ENCODE measurements at places on chromosomes 7 and 10.

GRCh38 chr10:24113901-24114300 is 95.0 kb upstream of the KIAA1217 start:
- DNase-seq, result no peak

GRCh38 chr10:127447197-127447596 is 101.9 kb upstream of the NPS start:
- no peak for DNase-seq

DNA sequence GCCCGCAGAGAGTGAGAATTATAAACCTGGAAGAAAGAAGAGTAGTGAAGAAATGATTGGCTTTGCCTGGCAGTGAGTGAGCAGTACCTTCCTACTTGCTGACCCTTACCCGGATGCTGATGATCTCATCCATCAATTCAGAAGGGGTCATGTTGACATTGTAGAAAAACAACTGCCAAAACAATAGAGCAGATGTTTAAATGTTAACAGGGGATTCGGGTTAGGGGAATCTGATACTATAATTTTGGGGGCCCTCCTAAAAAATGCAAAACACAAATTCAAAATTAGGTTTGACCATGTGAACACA is 78.1 kb downstream of the MYOF start:
- DNase-seq, result no peak

DNA sequence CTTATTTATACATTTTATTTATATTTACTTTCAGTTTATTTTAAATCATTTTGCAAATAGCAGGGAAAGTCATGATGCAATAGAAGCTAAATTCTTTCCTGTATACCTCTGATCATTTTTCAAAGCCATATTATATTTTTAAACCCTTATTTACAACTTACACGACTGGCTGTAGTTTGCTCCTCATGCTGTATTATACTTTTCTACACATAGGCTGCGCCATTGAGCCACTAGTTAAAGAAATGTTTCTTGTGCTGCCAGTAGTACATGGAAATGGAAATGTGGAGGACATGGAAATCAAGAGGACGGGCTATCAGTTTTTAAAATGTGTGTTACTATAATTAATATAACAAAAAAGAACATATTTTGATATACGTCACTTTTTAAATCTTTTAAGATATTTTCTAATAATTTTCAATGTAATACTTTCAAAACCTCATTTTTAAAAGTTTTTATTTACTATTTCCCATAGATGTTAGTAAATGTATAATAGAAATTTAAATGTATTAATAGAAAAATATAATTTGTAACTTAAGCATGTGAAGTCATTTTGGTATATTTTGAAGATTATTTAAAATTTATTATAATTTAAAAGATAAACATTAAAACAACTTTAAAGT is 118.5 kb downstream of the VTI1A start:
- DNase-seq, result no peak

GRCh38 chr10:5814110-5815107 is 1.2 kb upstream of the GDI2 start:
- no peak for DNase-seq

DNA sequence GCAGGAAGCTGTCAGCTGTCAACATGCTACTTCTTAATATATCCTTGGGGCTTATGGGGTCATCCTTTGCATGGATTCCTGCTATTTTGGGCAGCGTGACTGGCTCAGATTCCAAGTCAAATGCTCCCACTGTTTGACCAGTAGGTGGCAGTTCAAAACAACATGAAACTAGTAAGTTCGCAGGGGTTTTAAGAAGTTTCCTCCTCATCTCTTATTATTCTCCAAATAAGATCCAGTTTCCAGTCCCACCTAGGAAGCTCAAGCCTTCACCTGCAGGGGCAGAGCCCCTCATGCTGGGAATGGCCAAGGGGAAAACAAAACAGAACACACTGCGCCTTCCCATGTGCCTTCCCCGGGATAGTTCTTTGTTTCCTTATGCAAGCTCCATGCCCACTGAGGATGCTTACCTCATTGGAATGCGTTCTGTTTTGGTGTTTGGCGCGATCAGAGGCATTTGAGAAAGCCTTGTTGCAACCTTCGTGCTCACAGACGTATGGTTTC is 259.8 kb downstream of the GLI3 start:
- peak; percentile 3 for DNase-seq

DNA sequence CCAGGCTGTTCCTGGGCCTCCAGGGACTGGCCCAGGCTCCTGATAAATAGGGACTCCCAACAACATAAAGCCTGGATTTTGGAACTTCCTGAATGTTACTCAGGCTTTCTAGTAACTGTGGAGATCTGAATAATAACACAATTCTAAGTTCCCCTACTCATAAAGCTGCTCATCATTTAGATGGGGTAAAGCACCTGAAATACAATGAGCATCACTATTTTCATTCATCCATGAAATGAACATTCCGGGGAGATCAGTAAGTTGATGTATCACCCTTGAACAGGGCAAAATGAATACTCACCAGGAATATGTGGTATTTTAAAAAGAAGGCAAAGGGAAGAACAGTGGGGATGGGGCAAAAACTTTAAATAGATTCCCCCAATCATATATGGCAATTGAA is 48.3 kb upstream of the ATRNL1 start:
- no peak for DNase-seq

DNA sequence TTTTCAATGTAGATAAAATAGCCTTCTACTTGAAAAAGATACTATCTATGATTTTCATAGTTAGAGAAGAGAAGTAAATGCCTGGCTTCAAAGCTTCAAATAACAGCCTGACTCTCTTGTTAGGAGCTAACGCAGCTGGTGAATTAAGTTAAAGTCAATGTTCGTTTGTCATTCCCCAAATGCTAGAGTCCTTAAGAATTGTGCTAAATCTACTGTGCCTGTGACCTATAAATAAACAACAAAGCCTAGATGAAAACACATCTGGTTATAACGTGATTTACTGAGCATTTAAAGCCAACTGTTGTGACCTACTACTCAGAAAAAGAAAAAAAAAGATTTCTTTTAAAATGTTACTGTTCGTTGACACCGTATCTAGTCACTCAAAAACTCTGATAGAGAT is 134.7 kb downstream of the POLR1F start:
- DNase-seq, result no peak

GRCh38 chr7:110007320-110008063 is 1083.4 kb upstream of the LRRN3 start:
- no peak for DNase-seq

GRCh38 chr10:109219935-109220605 is 703.2 kb downstream of the XPNPEP1 start:
- DNase-seq, result no peak

GRCh38 chr7:15839416-15840100 is 153.1 kb upstream of the MEOX2 start:
- DNase-seq, result no peak

DNA sequence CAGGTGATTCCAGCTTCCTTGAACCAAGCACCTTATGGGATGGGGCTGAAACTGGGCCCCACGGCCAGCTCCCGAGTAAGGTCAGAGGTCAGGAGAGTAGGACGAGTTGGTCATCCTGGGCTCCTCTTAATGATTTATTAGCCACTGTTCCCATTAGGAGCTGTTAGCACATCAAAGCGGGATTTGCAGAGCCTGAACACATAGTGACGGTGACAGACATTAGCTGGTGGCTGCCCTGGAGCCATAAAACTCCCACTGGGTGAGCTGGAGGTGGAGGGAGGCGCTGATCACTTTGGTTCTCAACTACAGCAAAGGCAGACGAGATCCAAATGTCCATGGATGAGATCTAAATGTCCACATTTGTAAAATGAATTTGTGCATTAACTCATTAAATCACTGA is 48.1 kb downstream of the COL13A1 start:
- DNase-seq, result no peak

- DNase-seq, result no peak
Measured at GRCh38 chr10:104750291-104750690, 109.2 kb downstream of the SORCS3 start.

GRCh38 chr7:44225566-44226395 is 25.0 kb downstream of the YKT6 start:
- DNase-seq, result no peak

GRCh38 chr10:97713339-97713825 is at the start of gene MARVELD1:
MARVELD1 (plus strand) TSS chr10:97713730; CDS start chr10:97713877, 147 bp downstream.
- DNase-seq, result no peak

DNA sequence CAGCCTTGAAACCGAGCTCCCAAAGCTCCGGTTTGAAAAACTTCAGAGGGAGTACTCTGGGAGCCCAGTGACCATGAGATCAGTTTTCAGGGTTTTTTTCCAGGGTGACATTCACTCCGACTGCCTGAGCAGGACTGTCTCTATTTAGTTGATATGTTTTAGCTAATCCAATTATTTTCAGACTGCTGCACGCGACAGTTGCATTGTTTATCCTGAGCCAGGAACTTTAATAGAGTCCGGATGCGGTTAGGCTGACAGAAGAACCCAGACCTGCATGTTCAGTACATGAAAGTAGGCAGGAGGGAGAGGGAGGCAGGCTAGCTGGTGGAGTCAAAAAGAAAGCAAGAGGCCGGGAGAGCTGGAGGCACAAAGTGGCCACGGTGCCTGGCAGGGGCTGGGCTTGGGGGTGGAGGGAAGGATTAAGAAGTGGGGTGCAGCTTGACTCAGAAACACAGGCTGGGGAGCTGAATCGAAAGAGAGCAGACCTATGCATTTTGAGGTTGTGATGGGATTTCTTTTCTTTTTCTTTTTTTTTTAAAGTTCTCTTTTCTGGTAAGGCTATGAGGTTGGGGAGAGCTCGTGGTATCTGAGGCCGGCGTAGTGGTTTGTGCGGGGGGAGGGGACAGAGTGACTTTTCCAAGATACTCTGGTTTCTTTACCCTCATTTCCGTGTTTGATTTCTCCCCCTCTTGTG is 5.7 kb downstream of the GATA3 start:
- DNase-seq, result no peak

DNA sequence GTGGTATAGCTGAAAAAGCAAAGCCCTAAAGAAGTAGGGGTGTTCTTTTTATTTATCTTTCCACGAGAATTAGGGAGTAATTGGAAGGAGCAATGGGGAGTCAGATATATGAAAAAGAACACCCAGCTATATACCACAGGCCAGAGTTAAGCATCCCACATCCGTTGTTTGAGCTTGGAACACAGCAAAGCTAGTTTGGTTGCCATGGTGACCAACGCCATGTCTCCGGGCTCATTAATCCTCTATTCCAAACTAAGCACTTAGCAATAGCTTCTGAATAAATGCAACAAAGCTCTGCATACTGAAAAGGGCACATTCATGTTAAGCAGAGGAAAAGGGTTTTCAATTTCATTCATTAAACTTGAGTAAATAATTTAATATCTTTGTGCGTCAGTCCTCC is 23.5 kb downstream of the ASB4 start:
- no peak for DNase-seq

- no peak for DNase-seq
Measured at GRCh38 chr7:140364819-140365218, 33.5 kb downstream of the SLC37A3 start.

DNA sequence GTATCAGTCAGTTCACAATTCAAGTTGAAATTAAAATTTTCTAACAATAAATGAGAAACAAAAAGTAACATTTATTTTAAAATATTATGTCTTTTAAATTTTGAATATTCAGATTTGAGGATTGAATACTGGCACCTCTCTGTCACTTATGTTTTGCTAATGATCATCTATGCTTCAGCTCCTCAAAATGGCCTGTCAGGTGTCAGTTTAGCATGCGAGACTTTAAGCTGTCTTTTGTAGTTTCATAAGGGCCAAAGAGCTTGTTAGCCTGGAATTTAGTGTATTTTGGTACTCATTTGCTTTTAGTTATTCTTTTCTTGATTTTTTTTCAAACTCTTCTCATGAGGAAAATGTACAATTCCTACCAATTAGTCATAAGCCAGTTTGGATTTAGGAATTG is 102.0 kb upstream of the RPA3 start:
- no peak for DNase-seq

DNA sequence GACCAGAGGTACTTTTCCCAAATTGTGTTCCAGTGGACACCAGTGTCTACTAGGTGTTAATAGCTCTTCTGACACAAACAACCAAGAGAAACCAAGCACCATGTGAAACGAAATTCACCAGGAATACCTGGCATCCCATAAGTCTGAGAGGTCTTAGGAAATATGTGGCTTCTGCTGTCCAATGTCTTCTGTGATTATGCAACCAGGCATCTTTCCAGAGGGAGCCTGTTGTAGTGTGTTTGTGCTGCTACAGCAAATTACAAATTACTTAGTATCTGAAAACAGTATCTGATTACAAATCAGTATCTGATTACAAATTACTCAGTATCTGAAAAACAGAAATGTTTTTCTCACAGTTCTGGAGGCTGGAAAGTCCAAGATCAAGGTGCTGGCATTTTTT is 133.6 kb upstream of the NPVF start:
- no peak for DNase-seq

- no peak for DNase-seq
Measured at GRCh38 chr10:31708474-31708873, 220.2 kb downstream of the ARHGAP12 start.

- DNase-seq, result no peak
Measured at GRCh38 chr7:50644586-50644985, 79.4 kb upstream of the DDC start.

DNA sequence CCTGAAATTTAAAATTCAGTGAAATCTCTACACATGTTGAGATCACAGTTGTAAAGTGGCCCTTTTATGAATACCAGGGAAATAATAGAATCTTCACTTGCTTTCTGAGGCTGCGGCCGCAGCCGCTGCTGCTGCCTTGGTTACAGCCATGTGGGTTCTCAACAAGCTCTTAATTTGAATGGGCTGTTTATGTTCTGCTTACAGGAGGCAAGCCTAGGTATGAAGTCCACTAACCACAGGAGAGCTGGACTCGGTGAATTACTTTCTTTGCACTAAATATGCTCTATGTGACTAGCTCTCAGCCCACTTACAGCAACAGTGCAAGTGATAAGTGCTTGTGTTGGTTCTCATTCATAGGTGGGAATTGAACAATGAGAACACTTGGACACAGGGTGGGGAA is 410.8 kb downstream of the SFMBT2 start:
- no peak for DNase-seq

DNA sequence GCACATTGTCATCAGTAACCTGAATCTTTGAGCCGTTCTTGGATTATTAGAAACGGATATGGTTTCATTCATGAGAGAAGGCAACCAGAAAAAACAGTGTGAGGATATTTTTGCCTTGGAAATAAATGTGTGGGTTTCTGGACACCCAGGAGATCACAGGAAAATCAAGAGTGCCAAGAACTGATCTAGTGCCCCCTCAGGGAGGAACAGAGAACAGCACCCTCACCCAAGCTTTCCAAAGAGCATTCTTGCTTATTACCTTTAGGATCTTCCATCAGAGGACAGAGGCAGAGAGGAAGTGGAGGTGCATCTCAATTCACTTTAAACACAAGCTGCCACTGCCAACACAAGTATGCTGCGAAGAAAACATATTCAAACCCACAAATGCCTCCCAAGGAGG is 851.5 kb upstream of the COBL start:
- DNase-seq, result no peak
